ENCODE measurements at places on chromosomes 5 and 9.
A peak's percentile ranks its signal among the peaks of the same experiment; 100 is the strongest.

DNA sequence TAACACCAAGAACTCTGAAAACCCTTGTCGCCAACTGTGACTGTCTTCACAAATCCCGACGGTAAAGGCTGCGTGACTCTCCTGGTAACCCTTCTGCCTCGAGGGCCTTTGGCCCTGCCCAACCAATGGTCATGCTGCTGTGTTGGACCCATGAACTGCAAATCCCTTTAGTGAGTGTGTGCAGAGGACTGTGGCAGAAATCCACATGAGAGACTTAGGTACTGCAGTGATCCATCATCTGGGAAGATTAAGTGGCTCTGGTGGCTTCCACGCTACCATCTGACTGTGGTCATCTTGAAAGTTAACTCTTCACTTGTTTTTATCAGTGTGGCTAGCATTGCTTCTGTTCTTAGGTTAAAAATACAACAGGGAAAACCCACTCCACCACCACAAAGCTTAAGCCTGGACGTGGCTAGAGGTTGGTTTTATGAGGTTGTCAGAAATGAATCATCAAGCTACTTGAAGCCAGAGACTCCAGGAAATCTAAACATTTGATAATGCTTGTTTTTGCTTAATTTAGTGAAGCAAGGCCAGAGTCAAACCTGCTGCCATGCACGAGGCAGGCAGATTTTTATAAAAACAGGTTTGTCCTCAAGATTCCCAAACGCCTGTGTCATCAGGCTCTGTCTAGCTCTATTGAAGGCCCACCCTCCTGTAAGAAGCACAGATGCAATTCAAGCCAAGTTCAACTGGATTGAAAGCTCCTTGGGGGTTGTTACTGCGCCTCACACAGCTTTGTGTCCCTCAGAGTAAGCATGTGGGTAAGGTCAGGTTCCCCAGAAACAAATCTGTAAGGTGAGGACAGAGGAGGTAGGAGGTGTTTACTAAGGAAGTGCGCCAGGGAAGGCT lies 52.7 kb upstream of the ERCC6L2 start:
- no peak for DNase-seq

- no peak for DNase-seq
These were observed 84.5 kb downstream of the PRLR start for GRCh38 chr5:35145691-35146317.

DNA sequence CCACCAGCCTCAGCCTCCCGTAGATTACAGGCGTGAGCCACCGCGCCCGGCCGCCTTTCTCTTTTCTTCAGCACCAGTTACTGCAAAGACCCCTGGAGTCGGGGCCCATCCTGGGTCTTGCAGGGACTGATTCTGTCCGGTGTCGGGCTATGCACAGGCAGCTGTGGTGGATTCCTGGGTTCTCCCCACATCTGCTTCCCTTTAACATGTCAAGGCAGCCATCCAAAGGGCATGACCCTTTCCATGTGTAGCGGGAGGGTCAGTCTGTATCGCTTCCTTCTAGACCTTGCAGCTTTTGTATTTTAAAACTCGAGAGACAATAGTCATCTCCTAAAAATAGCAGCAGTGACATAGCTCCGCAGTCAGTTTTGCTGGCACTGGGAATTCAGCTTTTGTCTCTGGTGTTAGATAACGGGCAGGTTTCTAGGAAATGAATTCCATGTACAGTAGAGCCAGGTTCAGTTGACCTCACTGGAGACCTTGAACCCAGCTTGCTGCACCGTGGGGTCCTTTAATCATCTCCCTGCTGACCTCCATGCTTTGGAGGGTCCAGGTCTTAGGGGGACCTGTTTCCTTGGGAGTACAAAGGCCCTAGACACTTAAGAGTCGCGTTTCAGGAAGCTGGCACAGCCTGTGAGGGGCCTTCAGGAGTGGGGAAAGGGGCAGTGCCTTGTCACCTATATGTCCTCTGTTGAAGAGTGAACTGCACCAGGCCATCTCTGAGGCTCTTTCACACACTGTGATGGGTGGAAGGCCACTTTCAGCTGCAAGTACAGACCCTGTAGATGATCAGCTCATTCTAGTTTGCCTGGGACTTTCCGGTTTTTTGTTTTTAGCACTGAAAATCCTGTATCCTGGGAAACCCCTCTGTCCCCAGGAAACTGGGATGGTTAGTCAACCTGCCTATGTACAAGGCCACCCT lies 13.8 kb downstream of the ANKRD33B start:
- no peak for DNase-seq

GRCh38 chr9:134635351-134636148 lies 6.1 kb upstream of the COL5A1 start:
- no peak for DNase-seq

DNA sequence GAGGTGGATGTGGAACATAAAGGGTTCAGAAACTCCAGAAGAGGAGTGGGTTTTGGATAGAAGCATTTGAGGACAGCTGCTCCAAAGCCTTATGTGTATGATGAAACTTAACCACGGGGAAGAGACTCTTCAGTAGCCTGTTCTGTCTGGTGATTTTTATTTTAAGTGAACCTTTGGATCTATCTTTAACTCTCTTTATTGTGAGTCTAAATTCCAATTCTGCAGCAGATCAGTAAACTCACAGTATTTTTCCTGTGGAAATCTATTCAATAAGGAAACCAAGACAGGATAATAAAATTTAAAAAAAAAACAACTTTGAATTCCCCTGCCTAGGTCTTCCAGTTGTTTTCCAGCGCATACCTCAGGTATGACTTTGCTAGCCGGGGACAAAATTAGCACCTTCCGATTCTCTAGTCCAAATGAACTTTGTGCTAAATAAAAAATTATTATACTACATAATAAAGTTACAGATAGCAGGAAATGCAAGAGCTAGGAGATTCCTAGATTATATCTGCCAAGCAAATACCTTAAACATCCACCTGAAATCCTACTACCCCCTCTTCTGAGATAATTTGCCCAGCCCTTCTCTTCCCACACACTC lies 101.9 kb downstream of the NLN start:
- no peak for DNase-seq

- no peak for DNase-seq
These were observed 143.9 kb downstream of the SLIT3 start for GRCh38 chr5:169157064-169157463.

DNA sequence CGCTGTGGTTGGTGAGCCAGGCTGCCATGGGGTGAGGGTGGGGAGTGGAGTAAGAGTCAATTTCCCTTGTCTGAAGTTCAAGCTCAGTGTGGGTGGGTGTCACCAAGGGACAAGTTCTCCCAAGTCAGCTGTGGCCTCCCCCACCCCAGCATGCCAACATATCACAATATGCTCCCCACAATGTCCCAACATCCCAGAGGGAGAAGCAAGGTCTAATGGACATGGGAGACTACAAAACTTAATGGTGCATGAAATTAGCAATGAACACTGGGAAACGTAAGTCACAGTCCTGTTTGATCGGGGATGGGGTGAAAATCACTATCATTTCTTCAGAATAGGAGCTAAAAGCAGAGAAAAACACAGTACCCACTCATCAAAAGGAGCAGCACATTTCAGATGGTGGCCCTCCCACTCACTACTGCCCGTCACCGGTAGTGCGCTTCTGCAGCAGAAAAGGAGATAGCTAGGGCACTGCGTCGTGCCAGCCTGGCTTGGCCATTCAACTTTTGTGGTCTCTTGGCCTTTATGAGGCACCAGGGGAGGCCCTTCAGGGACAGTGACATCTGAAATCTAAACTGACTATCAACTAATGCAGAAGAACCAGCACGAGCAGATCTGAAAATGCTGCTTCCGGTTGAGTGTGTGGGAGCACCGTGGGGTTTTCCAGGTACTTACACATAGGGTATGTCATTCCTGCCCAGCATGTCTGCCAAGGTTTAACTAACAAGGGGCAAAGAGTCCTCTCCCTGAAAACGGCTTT lies 20.5 kb upstream of the NDFIP1 start:
- peak; percentile 42 for DNase-seq

GRCh38 chr5:77461287-77461686 lies 30.8 kb downstream of the WDR41 start:
- DNase-seq = no peak

DNA sequence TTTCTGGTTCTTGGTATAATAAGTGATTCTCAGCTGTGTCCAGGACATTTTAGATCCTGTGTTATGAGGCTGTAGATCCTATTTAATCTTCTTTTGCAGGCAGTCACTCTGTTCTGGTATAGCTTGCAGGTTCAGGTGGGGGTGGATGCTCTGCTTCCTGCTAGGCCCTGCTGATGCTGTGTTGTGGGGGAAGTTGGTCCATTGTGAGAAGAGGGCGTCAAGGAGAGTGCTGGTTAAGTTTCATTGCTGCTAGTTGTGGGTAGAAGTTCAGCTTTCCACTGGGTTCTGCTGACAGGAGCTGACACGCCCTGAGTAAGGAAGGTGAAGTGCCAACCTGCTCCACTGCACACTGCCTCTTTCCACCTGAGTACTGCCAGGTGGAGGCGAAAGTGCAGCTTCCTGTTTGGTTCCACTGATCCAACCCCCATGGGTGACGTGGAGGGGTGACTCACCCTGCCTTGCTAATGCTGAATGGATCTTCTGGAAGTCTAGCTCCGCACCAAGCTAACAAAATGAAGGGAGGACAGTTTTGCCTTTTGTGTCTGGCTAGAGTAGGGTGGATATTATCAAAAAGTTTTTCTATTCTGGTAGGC lies 16.3 kb downstream of the NMRK1 start:
- peak; percentile 44 for DNase-seq

DNA sequence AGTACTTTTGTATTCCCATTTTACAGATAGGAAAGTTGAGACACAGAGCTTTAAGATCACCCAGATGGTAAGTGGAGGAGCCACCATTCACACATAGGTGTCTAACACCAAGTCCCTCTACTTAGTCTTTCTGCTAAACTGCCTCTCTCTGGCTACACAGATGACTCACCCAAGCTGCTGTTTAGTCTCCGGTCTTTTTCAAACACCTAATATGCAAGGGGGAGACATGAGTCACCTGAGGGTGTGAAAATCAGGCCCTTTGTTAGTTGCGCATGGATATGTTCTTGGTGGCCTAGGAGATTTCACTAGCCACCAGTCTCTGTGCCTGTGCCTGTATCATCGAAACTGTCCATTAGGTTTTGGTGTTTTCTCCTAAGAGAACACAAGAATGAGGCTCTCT lies 117.8 kb downstream of the MAST4 start:
- DNase-seq = no peak

DNA sequence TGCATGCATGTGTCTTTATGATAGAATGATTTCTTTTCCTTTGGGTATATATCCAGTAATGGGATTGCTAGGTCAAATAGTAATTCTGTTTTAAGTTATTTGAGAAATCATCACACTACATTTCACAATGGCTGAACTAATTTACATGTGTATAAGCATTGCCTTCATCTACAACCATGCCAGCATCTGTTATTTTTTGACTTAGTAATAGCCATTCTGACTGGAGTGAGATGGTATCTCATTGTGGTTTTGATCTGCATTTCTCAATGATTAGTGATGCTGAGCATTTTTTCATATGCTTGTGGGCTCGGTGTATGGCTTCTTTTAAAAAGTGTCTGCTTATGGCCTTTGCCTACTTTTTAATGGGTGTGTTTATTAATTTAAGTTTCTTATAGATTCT lies 102.3 kb upstream of the CCDC112 start:
- DNase-seq = no peak

DNA sequence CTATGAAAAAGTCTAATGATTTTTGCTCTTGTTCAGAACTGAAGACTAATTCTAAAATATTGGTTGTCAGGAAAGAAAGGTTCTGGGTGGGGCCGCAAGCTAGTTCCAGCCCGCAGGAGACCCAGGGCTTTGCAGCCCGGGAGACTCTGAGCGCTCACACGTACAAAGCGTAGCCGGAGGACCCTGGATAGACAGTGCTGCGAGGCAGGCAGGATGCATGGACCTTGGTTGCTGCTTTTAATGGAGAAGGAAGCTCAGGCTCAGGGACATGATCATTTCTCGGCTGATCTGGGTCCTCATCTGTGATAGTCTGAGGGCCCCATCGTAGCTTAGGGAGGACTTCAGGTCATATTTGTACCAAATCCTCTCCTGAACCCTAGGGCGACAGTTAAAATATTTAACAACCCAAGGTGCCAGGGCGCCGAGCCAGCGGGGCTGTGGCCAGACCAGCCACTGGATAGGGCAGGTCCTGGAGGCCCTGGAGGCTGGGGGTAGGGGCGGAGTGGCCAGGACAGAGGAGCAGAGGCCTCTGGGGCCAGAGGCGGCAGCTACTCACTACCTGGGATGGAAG lies 70.1 kb upstream of the UNC5A start:
- DNase-seq = no peak

GRCh38 chr5:56607074-56607473 lies 208.3 kb upstream of the MAP3K1 start:
- DNase-seq = no peak

Data from CD4-positive, alpha-beta T cell treated with Interleukin-6 at 100 ng/mL for 8 hours (primary cell).